Inflammatory macrophage (primary cell): ENCODE measurements at places on chromosomes 1 and 21.
A peak's percentile ranks its signal among the peaks of the same experiment; 100 is the strongest.

DNA sequence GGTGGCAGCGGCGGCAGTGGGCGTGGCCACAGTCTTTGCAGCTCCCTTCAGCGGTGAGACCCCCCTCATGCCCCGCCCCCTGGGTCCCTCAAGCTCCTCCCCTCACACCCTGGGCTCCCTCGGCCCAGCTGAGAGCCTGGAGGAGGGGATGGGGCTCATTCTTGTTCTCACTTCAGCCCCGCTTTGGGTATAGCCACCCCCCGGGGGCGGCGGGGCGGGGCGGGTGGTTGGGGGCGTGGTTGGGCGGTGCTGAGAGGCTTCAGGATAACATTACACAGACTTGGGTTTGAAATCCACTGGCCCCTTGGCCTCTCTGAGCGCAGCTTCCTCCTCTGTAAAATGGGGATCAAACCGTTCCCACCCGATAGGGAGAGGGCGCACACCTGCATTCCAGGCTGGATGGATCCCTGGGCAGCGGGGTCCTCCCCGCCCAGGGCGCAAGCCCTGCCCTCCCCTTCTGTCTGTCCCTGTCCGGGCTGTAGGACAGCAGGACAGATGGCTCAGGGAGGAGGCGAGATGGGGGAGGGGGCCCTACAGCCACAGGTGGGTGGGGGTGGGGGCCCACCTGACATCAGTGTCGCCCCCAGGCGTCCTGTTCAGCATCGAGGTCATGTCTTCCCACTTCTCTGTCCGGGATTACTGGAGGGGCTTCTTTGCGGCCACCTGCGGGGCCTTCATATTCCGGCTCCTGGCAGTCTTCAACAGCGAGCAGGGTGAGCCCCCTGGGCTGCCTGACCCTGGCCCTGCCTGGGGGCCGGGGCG lies 5.1 kb downstream of the CLCNKA start:
- no peak for DNase-seq

DNA sequence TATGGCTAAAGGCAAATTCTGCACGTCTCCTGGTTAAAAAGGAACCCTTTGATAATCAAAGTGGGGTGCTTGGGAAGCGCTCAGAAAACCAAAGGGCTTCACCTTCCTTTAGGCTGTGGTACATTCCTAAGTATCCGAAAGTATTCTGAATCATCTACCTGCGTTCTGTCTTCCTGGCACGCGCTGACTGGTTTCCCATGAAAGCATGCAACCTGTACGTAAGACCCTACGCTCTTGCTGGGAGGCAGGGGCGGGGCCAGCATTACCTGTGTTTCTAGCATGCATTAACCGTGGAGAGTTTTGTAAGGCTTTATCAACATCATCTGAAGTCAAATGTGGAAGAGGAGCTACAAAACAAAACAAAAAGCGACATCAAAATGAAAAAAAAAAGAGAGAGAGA lies 96.0 kb downstream of the ERG start:
- no peak for DNase-seq

- DNase-seq, result peak; percentile 43
Observed at GRCh38 chr1:243420016-243420945, 164.4 kb downstream of the SDCCAG8 start.

DNA sequence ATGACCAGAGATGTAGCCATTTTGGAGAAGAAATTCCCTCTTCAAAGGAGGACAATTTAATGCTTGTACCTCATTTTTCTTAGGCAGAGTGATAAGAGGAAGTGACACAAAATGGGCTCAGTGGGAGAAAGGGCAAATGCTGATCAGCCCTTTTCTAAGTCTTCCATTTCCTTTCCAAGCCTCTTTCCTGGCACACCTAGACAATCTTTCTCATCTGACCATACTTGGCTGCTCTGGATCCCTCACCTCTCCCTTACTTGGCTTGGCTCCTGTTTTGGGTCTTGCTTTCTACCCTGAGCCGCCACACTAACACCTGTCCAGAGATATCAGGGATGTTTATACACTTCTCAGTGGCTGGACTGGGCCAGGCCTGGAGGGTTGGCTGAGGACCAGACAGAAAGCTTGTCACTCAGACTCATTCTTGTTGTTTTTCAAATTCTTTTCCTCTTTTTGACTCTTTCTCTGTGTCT lies 13.1 kb downstream of the TXNIP start:
- DNase-seq, result no peak

DNA sequence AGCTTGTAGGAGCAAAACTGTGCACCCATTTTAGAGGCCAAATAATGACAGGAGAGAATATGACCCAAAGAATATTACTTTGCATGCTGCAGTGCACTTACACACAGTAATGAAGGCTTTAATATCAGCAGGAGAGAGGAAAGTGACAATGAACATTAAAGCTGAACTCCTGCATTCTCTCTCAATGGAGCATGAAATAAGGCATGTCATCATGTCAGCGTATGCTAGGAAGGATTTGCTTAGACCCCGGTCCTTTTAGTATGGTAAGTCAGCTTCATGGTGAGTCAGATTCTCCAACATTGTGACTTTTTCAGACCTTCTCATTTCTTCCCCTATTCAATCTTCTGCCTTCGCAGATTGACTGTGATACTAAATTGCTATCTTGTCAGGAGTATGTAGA lies 210.7 kb upstream of the TMPRSS15 start:
- DNase-seq, result no peak

DNA sequence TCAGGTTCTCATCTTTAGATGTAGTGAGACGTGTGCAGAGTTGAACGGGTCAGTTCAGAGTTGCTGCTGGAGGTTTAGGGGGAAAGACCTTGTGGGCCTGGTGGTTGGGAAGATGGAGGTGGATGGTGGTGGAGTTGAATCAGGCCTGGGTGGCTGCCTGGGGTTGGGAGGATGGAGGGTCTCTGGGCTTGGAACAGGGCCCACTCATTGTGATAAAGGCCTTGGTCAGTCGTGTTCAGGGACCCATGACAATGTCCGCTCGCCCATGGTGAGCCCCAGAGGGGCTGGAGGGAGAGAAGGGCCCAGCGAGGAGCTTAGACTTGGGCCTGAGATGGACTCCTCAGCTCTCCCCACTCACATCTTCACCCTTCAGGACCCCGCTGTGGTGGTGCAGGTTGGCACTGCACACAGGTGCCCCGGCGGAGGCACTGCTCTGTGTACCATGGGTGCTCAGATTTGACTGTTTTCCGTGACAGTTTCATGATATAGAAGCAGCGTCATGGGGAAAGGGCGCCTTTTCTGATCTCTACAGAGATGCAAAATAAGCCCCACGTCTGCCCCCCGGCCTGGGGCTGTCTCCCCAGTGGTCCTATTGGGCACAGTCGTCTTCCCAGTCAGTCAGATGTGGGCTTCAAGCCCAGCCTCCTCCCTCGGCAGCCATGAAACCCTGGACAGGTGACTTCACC lies 39.2 kb downstream of the DISP3 start:
- no peak for DNase-seq

DNA sequence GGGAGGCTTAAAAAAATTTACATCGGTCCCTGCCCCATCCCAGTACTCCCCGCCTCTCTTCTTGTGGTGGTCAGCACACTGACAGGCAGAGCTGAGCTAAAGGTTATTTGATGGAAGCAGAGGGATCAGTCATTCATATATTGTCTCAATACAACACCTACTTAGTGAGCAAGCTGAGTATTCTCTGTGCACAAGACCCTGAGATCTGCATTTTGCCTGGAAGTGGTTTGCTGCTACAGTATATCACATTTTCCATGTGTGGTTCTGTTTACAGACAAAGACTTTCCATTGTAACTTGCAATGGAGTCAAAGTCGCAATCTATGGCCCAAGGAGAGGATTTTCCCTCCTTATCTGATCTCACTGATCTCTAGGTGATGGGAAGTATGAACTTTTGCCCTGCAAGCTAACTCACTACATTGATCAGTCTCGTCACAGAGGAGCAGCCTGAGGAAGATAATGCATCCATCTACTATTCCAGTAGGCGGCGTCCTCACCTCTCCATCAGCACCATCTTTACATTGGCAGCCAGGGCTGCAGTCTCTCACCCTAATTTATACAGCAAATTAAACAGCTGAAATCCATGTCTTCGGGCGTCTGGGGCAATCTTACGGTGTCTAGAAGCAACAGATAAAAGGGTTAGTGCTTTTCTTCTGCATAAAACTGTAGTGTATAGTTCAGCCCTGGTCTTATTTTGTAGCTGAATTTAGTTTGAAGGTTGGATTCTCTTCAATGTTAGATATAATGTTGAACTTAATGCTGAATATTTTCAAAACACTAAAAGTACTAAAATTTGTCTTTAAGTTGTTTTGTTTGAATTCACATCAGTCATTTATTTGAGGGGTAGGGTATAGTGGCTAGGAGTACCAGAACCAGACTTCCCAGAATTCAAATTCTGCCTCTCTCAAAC lies 3.2 kb upstream of the TRAF5 start:
- DNase-seq, result peak; percentile 62

GRCh38 chr1:24421502-24421901 lies 5.9 kb downstream of the NIPAL3 start:
- no peak for DNase-seq

GRCh38 chr21:33660406-33660805 lies 18.1 kb downstream of the ITSN1 start:
- DNase-seq, result no peak

- DNase-seq, result peak; percentile 95
Observed at GRCh38 chr1:15966081-15966955, 9.6 kb downstream of the ZBTB17 start.

DNA sequence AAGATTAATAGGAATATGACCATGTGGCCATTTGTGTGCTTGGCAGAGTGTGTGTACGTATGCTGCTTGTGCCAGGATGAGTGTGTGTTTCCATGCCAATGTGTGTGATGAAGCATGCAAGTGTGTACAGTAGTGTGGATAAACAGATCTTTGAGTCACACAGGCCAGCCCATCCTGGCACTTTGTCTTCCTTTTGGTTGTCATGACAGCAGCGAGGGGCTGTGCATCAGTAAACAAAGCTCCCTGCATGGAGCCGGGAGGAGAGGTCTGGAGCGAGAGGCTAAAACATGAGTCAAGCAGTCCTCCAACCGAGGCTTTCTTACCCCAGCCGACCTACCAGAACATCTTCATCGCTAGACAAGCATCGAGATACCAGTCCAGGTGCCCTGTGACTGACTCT lies 221.2 kb downstream of the CACNA1E start:
- DNase-seq, result no peak

GRCh38 chr1:51575406-51576084 lies 41.3 kb upstream of the OSBPL9 start:
- no peak for DNase-seq

DNA sequence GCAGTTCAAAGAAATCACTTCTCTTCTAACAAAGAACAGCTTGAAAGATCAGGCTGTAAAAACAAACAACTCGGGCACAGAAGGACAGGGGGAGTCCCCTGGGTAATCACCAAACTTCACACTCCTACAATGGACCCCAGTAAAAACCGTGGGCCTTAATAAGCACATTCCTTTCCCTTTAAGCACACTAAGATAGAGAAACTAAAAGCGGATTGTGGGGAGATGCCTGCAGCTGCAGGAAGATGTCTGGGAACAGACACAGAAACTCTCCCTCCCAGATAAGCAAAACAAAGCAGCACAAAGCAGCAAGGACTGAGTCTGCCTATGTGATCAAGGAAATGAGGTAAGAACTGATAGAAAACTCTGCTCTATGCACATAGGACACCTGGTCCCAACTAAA lies 37.6 kb upstream of the CTBS start:
- no peak for DNase-seq

DNA sequence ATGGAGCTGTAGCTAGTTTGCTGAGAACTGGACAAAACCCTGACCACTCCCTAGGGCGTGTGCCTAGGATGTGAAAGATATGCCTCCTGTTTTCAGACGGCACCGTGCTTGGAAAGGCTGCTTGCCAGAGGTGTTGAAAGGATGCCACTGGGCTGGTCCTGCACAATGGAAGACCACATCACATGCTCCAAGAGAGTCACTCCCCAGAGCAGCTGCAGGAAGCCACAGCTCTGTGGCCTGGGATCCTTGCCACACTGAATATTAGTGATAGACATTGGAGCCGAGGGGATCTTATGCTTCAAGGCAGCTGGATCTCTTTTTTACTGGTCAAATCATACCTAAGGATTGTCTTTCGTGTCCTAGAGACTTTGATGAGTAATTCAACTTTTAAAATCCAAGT lies 6.6 kb upstream of the APP start:
- DNase-seq, result no peak

- no peak for DNase-seq
Observed at GRCh38 chr21:22120616-22121266, 1122.5 kb downstream of the NCAM2 start.

DNA sequence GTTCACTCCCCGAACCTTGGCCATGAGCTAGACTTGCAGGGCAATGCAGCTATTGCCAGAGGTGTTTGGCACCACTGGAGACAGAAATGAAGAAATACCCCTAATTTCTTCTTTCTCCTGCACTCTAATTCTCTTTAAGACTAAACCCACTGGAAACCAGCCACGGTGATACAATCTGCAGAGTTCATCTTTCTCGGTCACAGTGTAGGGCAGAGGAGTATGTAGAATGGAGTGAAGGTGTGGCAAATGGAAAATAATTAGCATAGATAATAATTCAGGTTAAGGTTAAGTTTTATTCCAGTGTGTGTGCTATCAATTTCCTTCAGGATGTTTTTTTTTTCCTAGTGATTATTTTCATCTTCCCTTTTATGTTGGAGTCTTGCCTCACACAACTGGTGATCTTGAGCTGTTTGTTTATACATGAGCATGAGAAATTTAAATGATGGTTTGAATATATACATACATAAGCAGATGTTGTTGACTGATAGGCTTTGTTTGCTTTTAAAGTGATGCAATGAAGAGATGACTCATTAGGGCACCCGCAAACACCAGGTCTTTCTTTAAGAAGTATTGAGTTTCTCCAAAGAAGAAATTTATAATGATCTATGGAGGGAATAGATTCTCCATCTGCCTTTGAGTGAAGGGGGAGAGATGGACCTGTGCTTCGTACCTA lies 81.9 kb downstream of the SPATA17 start:
- DNase-seq, result no peak

- DNase-seq, result no peak
Observed at GRCh38 chr1:63847308-63847910, 73.6 kb downstream of the ROR1 start.

DNA sequence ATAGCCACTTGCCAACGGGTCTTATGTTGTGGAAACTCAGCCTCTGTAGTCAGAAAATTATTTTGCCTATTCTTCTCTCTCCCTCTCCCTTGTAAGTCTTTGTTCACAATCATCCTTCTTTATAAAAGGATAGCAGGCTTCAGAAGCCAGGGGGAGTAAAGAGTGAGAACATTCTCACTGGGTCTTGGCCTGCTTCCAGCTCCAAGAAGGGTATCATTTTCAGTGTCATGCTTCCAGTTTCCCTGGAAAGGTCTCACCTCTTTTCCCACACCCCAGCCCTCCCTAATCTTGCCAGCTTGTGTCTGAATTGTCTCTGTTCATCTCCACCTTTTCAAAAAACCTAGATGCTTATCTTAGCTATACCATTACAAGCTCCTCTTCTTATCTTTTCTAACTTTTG lies 346.2 kb upstream of the LRRC7 start:
- DNase-seq, result no peak

DNA sequence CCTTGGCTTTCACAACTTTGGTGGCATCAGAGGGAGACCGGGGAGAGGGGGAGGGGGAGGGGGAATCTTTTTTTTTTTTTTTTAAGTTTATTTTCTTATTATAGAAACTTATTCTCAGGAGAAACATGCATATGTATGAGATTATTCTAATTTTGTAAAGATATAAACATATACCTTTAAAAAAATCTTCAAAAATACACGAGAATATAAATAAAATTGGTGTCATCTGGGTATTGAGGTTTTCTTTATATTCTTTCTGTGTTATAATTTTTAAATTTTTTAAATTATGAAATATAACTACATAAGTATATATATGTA lies 18.9 kb upstream of the SNRPE start:
- no peak for DNase-seq

GRCh38 chr1:145706086-145706664 lies 993 bp downstream of the PDZK1 start:
- DNase-seq, result no peak

GRCh38 chr1:9881838-9882249 lies 28.2 kb downstream of the CTNNBIP1 start:
- no peak for DNase-seq
